ENCODE measurements at places on chromosomes 1 and 21.

DNA sequence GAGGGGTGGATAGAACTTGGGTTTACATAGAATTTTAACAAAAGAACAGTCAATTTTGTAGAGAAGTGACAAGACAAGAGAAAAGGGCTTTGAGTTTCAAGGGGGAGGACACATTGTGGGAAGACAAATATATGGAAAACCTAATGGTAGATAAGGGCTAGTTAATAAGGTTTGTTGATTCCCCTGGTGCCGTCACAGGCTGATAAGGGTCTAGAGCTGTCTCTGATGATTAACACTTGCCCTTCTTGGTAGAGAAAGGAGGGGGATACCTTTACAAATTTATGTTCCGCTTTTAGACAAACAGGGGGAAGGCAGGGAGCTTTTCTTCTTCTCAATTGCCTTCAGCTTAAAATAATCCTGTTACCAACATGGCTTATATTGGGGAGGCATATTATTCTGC, 124.3 kb downstream of the ETS2 start:
- H3K4me1 ChIP-seq = peaks cover 20% of the 10 kb centered on the region
- DNase-seq = no peak
- H3K4me3 ChIP-seq = no peak overlapping the region

- H3K36me3 ChIP-seq = no peaks in the 10 kb centered on the region
- no peak overlapping the region for H3K27ac ChIP-seq
- no peak overlapping the region for H3K4me3 ChIP-seq
- peaks cover 37% of the 10 kb centered on the region for H3K4me1 ChIP-seq
These were observed 19.7 kb downstream of the KPNA6 start for GRCh38 chr1:32127409-32128198.

- no peak for DNase-seq
- no peaks in the 10 kb centered on the region for H3K36me3 ChIP-seq
- H3K4me1 ChIP-seq = peaks cover 22% of the 10 kb centered on the region
- no peaks in the 10 kb centered on the region for H3K27me3 ChIP-seq
- no peak overlapping the region for H3K4me3 ChIP-seq
- no peak overlapping the region for H3K27ac ChIP-seq
These were observed 57.7 kb downstream of the DMAP1 start for GRCh38 chr1:44270686-44271628.

DNA sequence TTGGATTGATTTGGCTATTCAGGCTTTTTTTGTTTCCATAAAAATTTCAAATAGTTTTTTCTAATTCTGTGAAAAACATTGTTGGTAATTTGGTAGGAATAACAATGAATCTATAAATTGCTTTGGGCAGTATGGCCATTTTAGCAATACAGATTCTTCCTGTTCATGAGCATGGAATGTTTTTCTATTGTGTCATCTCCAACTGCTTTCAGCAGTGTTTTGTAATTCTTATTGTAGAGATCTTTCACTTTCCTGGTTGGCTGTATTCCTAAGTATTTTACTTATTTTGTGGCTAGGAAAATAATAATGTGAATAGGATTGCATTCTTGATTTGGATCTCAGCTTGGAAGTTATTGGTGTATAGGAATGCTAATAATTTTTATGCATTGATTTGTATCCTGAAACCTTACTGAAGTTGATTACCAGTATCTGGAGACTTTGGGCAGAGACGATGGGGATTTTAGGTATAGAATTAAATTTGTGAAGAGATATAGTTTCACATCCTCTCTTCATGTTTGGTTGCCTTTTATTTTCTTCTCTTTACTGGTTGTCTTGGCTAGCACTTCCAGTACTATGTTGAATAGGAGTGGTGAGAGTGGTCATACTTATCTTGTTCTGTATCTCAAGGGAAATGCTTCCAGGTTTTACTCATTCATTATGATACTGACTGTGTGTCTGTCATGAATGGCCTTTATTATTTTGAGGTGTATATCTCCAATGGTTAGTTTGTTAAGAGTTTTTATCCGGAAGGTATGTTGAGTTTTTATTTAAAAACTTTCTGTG, 57.3 kb downstream of the DRAM2 start:
- no peak for DNase-seq
- H3K27me3 ChIP-seq = no peaks in the 10 kb centered on the region
- H3K27ac ChIP-seq = no peak overlapping the region
- no peak overlapping the region for H3K4me3 ChIP-seq
- H3K36me3 ChIP-seq = no peaks in the 10 kb centered on the region

- no peak overlapping the region for H3K27ac ChIP-seq
- DNase-seq = no peak
- H3K4me1 ChIP-seq = no peaks in the 10 kb centered on the region
- H3K36me3 ChIP-seq = no peaks in the 10 kb centered on the region
- no peak overlapping the region for H3K4me3 ChIP-seq
These were observed 89.6 kb upstream of the GPR88 start for GRCh38 chr1:100448366-100448765.

- H3K4me1 ChIP-seq = peaks cover 8% of the 10 kb centered on the region
- H3K4me3 ChIP-seq = no peak overlapping the region
- DNase-seq = no peak
- no peaks in the 10 kb centered on the region for H3K27me3 ChIP-seq
These were observed 10.0 kb downstream of the ADAMTS1 start for GRCh38 chr21:26835027-26835713.

DNA sequence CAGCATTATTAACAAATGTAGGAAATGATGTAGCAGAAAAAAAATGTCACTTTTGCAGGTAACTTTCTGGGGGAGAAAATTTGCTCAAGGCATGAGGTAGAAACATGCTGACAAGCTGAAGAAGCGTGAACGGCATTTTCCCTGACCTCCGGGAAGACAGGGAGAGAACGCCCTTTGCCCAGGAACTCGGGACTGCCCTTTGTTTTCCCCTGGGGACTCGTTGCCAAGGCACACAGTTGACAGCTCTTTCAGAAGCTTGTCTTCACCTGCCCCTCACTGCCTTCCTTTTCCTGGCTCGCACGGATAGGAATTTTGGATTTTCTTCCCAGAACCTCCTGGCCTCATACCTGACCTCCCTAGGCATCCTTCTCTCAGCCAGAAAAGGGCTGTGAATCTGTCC, 52.7 kb upstream of the COA6 start:
- H3K36me3 ChIP-seq = no peaks in the 10 kb centered on the region
- H3K4me3 ChIP-seq = no peak overlapping the region
- H3K27me3 ChIP-seq = no peaks in the 10 kb centered on the region
- no peaks in the 10 kb centered on the region for H3K4me1 ChIP-seq
- DNase-seq = no peak
- H3K27ac ChIP-seq = no peak overlapping the region

DNA sequence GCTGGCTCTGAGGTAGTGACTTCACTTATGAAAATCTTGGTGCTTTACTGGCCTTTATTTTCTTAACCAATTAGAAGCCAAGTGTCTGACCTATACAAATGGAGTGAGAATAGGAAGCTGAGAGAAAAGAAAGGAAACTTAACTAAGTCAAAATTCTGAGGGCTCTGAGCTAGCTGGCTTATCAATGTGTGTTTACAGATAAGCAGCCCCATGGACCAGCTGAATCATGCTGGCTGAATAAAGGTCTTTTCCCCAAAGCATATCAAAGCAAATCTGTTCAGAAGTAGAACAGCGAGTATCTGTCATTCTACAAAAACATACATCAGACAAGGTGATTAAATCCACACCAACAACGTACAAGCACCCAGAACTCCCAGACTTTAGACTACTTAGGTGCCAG, 117.2 kb downstream of the BRINP2 start:
- H3K4me1 ChIP-seq = no peaks in the 10 kb centered on the region
- H3K4me3 ChIP-seq = no peak overlapping the region
- no peak overlapping the region for H3K27ac ChIP-seq
- no peaks in the 10 kb centered on the region for H3K27me3 ChIP-seq
- no peak for DNase-seq
- H3K36me3 ChIP-seq = no peaks in the 10 kb centered on the region

GRCh38 chr21:44279354-44280260, 6.1 kb upstream of the AIRE start:
- no peaks in the 10 kb centered on the region for H3K4me1 ChIP-seq
- no peaks in the 10 kb centered on the region for H3K36me3 ChIP-seq
- DNase-seq = no peak
- no peaks in the 10 kb centered on the region for H3K27me3 ChIP-seq
- no peak overlapping the region for H3K4me3 ChIP-seq
- H3K27ac ChIP-seq = no peak overlapping the region

DNA sequence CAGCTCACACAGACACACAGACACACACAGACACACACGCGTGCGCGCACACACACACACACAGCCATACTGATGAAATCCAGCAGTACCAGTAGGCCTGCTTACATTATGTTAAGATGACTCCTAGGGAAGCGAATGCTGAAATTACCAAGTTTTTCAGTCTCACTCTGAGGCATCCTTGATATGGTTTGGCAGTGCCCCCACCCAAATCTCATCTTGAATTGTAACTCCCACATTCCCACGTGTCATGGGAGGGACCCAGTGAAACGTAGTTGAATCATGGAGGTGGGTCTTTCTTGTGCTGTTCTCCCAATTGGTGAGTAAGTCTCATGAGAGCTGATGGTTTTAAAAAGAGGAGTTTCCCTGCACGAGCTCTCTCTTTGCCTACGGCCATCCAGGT, 64.1 kb downstream of the TIAM1 start:
- no peak for DNase-seq
- H3K27me3 ChIP-seq = no peaks in the 10 kb centered on the region
- no peaks in the 10 kb centered on the region for H3K36me3 ChIP-seq
- no peak overlapping the region for H3K4me3 ChIP-seq
- H3K4me1 ChIP-seq = no peaks in the 10 kb centered on the region
- no peak overlapping the region for H3K27ac ChIP-seq

GRCh38 chr1:232519186-232519585, 110.7 kb downstream of the SIPA1L2 start:
- no peaks in the 10 kb centered on the region for H3K27me3 ChIP-seq
- no peak overlapping the region for H3K4me3 ChIP-seq
- no peak overlapping the region for H3K27ac ChIP-seq
- no peaks in the 10 kb centered on the region for H3K4me1 ChIP-seq
- no peak for DNase-seq
- H3K36me3 ChIP-seq = no peaks in the 10 kb centered on the region

Measured in tibial nerve (tissue), 4 donors.